ENCODE measurements at places on chromosomes 4 and X. TPM values are rescaled to one million over a fixed set of nuclear protein-coding genes. Genes with fewer than 3 reads are reported as not detected.

- no peaks in the 10 kb centered on the region for H3K27me3 ChIP-seq
- H3K36me3 ChIP-seq, result no peaks in the 10 kb centered on the region
- H3K4me1 ChIP-seq, result peaks cover 2% of the 10 kb centered on the region
- no peak for DNase-seq
- H3K4me3 ChIP-seq, result no peak overlapping the region
These were observed 777.7 kb downstream of the STIM2 start for GRCh38 chr4:27638163-27638915.

GRCh38 chr4:148510211-148510610 lies 68.0 kb upstream of the NR3C2 start:
- no peaks in the 10 kb centered on the region for H3K36me3 ChIP-seq
- H3K4me3 ChIP-seq, result no peak overlapping the region
- DNase-seq, result no peak
- H3K27me3 ChIP-seq, result no peaks in the 10 kb centered on the region
- no peak overlapping the region for H3K27ac ChIP-seq

GRCh38 chr4:76430519-76431388 lies 4.3 kb upstream of the SHROOM3 start:
- no peak overlapping the region for H3K27ac ChIP-seq
- H3K27me3 ChIP-seq, result peaks cover 38% of the 10 kb centered on the region
- no peak for DNase-seq
- peaks cover 2% of the 10 kb centered on the region for H3K4me1 ChIP-seq
- no peak overlapping the region for H3K4me3 ChIP-seq

GIMD1 gene
- not detected for total RNA-seq

DNA sequence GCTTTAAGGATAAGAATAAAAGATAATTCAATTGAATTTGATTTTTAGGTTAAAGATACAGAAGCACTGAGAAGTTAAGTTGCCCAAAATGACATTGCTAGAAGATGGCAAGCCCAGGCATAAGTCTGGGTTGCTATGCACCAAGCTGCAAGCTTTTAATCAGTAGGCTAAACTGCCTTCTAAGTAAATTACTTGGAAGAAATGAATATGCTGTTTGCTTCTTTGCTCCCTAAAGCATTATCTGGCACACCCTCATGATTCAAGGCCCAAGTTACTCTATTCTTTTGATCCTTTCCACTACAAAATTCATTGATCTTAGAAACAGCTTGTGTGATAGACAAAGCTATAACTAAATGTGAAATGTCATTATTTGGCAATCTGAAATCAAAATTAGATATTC lies 1991.1 kb downstream of the ARAP2 start:
- H3K4me3 ChIP-seq, result no peak overlapping the region

RTL9 gene
- total RNA-seq, result not detected

DNA sequence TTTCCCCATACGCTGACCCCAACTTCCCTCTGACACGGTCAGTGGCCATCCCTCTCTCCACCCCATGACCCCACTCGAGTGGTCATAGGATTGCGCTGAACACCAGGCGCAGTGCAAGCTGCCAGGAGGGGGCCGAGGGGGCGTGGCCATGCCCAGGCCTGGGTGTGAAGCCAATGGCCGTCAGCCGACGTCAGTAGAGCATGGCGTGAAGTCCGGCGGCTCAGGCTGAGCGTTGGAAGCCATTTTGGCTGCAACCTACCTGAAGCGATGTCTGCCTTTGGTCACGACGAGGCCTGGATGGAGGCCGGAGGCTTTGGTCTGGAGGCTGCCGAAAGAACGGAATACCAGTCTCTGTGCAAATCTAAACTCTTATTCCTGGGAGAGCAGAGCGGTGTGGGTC lies at the start of gene RAB41:
Gene RAB41 (plus strand): TSS at position 222 of the 400 bp plus-strand sequence. CDS start 46 bp downstream, at position 268.
- H3K4me1 ChIP-seq, result peaks cover 4% of the 10 kb centered on the region
- H3K4me3 ChIP-seq, result no peak within 1 kb of the TSS
- no peaks in the 10 kb centered on the region for H3K27me3 ChIP-seq
- peaks cover 12% of the 10 kb centered on the region for H3K36me3 ChIP-seq
- no peak for DNase-seq
